Fibroblast of skin of right quadriceps (primary cell): ENCODE measurements at places on chromosomes 5 and 9.

- peak; percentile 35 for DNase-seq
These were observed 73.2 kb downstream of the KIAA1958 start for GRCh38 chr9:112559629-112560413.

DNA sequence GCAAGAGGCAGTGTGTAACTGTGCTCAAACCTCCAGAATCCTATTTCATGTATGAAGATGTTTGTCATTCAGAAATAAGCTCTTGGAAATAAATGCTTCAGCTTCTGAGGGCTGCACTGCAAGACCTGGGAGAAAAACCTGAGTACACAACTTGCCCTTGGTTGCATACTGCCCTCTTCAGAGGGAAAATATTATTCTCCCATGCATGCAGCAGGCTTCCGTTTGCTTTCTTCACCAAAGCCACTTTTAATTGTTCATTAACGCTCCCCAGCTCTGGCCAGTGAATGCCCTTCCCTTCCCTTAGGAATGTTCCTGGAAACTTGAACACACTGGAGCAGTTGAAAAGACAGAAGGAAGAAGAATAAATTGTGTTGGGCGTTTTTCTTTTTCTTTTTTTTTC is 2.5 kb upstream of the WHRN start:
- DNase-seq = no peak

GRCh38 chr5:173888473-173889131 is 453 bp downstream of the CPEB4 start:
- no peak for DNase-seq

DNA sequence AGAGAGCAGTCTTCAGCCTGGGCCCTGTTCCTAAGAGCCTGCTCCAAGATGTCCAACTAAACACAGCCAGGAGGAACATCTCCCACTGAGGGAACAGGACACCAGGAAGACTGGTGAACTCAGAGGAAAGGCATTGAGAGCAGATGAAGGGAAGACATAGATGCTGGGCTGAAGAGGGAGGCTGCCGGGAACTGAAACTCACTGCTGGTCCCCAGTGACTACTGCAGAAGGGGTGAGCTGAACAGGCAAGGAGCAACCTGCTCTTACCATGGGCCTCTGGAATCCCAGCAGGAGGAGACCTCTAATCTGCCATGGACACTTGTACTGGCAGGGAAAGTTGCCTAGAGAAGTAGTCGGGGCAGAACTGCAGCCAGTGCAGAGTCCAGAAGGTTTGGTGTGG is 95.7 kb downstream of the TRPM3 start:
- DNase-seq = no peak

DNA sequence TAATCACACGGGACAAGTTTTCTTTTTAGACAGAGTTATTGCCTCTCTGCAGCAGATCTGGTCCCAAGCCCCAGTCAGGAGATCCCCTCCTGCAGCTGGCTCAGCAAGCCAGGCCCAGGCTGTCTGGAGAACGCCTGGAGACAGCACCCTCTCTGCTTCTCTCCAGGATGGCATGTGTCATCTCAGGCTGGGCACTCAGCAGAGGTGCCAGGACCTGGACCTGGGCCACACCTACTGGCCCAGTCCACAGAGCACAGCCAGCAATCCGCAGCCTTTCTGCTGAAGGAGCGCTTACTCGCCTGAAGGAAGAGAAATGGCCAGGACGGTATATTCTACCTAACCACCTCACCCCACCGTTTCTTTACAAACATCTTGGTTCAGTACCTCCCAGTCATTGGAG is 4.7 kb upstream of the TBC1D9B start:
- DNase-seq = no peak

- no peak for DNase-seq
These were observed 380.9 kb downstream of the TLE1 start for GRCh38 chr9:81308404-81308803.

- DNase-seq = no peak
These were observed 70.6 kb downstream of the LMX1B start for GRCh38 chr9:126684345-126684744.

DNA sequence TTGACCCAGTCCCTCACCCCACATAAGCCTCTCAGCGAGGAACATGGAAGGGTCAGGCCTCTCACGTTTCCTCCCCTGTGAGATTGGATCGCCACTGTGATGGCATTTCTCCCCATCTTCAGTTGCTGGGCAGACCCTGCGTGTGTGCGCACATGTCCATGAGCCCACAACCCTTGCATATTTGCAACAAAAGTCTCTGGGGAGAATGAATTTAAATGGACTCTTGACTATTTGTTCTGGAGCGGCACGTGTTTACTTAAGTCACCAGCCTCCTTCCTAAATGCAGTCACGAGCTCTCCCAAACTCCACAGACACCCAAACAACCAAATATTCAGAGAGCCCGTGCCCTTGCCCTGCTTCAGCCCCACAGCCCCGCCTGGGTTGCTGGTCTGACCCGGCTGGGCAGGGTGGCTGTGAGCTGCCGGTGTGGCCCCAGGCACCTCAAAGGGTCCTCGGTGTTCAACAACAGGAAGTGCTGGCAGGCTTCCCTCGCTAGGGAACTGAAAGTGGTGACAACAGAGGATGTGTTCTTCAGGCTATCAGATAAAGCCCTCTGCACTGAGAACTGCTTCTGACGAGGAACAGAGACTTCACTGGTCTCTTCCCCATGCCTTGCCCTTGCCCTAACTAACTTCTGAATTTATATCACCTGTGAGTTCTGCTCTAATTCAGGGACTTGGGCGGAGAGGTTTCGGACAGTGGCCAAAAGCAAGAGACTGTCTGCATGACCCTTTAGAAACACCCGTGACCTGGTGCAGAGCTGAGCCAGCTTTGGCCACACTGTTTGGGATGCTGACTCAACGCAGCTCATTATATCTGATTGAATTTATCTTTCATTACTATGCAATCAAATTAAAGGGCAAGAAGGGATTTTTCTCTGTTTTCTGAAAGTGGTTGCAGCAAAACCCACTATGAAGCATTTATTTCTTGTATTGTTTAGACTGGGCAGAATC is 19.2 kb upstream of the CD180 start:
- no peak for DNase-seq

GRCh38 chr9:89969881-89970639 is 365.2 kb downstream of the GADD45G start:
- DNase-seq = no peak

- DNase-seq = no peak
These were observed 651.7 kb upstream of the CCNG1 start for GRCh38 chr5:162785673-162786072.

DNA sequence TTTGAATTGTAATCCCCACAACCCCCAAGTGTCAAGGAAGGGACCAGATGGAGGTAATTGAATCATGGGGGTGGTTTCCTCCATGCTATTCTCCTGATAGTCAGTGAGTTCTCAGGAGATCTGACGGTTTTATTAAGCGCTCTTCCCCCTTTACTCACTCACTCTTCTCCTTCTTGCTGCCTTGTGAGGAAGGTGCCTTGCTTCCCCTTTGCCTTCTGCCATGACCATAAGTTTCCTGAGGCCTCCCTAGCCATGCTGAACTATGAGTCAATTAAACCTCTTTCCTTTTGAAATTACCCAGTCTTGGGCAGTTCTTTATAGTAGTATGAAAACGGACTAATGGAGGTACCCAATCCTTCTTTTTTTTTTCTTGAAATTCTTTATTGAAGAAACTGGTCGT is 2.2 kb upstream of the CEP120 start:
- DNase-seq = no peak

DNA sequence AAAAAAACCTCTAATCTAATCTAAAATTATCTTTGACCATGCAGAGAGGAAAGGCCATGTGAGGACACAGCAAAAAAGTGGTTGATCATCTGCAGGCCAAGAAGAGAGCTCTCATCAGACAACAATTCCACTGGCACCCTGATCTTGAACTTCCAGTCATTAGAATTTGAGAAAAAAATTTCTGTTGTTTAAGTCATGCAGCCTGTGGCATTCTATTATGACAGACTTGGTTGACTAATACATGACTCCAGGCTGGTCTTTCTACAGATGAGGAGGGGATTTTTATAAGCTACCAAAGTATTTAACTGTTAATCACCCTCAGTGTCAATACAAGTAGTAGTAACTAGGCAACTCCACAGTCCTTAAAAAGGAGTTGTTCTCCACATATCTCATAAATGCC is 358.5 kb upstream of the RGMB start:
- DNase-seq = peak; percentile 96

DNA sequence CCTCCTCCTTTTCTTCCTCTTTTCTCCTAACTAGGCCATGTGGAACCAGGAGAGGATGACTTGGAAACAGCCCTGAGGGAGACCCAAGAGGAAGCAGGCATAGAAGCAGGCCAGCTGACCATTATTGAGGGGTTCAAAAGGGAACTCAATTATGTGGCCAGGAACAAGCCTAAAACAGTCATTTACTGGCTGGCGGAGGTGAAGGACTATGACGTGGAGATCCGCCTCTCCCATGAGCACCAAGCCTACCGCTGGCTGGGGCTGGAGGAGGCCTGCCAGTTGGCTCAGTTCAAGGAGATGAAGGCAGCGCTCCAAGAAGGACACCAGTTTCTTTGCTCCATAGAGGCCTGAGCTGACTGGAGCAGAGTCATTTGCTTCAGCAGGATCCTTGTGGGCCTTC is 13.7 kb downstream of the NUDT2 start:
- no peak for DNase-seq

GRCh38 chr5:132214491-132214890 is 13.2 kb downstream of the P4HA2 start:
- no peak for DNase-seq

- no peak for DNase-seq
These were observed 470.0 kb downstream of the EBF1 start for GRCh38 chr5:158629591-158630312.

- peak; percentile 52 for DNase-seq
These were observed 24.0 kb downstream of the ZFR start for GRCh38 chr5:32420506-32420905.

DNA sequence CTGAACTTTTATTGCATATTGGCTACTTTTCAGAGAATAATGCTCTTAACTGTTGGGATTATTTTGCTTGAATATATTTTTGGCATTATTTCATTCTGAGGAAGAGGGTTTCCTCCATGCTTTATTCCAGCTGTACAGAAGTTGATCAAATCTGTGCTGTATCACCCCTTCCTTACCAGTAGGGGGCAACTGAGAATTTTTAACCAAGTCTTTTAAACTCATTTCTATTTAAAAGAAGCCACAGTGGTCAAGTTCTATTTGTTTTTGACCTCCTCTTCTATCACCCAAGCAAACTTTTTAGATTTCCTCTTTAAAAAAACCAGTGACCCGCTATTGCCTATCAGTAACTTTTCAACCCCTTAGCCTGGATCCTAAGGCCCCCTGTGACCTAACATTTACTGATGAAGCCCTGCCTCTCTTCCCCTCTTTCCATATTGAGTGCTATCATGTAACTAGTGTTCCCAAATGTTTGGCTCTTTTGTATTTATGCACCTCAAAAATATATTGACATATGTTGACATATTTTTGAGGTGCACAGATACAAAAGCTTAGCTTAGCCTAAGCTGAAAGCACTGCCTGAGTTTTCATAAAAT is 80.6 kb downstream of the FBXO4 start:
- DNase-seq = peak; percentile 16

DNA sequence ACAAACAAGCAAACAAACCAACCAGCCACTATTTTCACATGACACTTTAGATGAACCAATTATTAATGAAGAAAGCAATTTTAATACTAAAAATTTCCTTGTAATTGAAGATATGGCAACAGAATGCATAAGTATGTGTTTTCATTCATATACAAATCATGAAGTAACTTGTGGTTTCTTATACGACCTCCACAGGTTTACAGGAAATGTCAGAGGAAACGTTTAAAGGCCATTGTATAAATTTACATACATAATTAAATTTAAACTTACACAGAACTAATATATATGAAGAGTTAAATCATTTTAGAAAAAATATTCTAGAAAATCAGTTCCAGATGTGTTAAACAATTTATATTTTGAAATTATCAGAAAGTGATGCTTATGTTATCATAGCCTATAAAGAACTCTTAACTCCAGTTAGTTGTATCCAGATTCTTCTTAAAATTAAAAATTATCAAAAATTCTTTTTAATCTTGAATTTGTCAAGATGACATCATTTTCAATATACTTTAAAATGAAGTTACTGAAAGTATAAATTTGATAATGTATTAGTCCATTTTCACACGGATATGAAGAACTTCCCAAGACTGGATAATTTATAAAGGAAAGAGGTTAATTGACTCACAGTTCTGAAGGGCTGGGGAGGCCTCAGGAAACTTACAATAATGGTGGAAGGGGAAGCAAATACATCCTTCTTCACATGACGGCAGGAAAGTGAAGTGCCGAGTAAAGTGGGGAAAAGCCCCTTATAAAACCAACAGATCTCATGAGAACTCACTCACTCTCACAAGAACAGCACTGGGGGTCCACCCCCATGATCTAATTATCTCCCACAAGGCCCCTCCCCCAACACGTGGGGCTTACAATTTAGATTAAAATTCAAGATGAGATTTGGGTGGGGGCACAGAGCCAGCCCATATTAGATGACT is 192.0 kb downstream of the PIK3R1 start:
- DNase-seq = no peak

DNA sequence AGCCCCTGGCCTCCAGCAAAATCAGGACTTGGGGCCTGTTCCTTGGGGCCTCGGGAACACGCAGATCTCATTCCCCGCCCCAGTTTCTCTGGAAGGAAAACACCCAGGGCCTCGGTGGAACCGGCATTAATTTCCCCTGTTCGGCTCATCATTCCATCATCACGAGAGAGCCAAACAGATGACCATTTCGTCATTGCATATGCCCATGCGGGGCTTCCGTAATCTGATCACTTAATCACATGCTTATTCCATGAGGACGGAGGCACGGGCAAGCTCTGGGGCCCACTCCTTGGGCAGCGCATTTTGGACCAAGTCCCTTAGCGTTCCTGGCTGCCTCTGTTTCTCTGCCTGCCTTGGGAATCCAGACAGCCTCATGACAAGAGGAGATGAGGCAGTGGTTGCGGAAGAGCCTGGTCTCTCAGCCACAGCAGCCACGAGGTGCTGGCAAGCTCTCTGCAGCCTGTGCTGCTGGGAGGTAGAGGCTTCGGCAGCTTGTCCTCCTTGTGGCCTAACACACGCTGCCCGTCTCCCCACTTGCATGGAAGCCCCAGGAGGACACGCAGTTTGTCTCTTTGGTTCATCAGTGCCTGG is 65.0 kb upstream of the IER5L start:
- peak; percentile 52 for DNase-seq

- peak; percentile 65 for DNase-seq
These were observed 88.0 kb downstream of the LURAP1L start for GRCh38 chr9:12862611-12863410.

GRCh38 chr5:43155394-43156096 is 34.8 kb downstream of the ZNF131 start:
- no peak for DNase-seq
